ENCODE measurements at places on chromosomes 11 and 22.

- no peak for DNase-seq
These were observed 70.3 kb upstream of the GRK2 start for GRCh38 chr11:67195971-67196456.

DNA sequence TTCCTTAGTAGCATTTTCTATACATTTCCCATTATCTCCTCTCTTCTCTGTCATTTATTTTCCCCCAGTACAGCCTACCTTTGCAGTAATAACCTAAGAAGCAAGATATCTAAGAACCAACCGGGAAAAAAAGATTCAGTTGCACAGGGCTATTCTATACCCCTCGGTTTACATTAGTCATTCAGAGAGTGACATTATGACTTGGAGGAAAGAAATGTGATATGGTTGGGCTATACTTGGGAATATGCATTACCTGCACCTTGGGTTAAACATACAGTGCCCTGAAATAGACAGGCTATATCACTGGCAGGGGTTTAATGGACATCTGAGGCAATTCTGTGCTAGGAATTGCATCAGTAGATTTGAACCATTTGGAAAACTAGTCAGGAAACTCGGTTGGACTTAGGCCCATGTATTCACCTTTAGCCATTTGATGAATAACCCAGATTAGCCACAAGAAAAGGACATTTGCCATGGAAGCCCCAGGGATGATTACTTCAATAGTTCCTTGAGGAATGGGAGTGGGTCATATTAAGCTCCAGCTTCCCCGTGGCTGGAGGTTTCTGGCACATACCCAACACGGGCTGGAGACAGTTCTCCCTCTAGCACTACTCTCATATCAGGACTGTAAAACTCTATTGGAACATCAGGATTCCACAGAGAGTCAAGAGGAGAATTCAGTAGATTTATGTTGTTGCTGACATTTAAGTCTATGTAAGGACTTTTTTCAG lies 973.2 kb downstream of the NTM start:
- no peak for DNase-seq

DNA sequence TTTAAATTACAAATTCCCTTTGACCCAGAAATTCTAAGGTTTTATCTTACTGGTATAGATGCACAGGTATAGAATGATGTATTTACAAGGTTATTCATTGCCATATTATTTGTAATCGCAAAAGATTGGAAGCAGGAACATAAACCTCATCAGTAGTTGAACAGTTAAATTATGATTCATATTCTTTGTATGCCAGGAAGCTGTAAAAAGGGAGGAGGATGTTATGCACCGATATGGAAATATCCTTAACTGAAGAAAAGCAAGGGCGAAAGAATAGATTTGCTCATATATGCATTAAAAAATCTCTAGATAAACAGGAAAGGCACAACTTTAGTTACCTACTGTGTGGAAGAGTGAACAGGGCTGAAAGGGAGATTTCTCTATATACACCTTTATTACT lies 36.7 kb downstream of the PPFIA1 start:
- DNase-seq = no peak

- DNase-seq = no peak
These were observed 5.5 kb upstream of the SHISA8 start for GRCh38 chr22:41920271-41920976.

- no peak for DNase-seq
These were observed 20.3 kb upstream of the CABP2 start for GRCh38 chr11:67543585-67543984.

DNA sequence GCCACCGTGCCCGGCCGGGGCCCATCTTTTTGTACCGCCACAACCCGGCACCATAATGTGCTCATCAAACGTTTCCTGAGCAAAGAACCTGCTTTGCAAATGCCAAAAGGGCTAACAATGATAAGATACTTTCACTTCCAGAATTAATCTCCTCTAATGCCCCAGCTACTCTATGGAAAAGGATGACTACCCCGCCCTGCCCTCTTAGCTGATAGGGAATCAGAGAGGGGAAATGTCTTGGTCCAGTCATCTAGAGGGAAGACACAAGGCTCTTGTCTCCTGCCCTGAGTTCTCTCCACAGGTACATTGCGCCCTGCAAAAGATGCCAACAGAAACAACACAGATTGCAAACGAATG lies 586 bp downstream of the TTLL1 start:
- DNase-seq = no peak

GRCh38 chr11:131288521-131289091 lies 81.8 kb upstream of the NTM start:
- no peak for DNase-seq

DNA sequence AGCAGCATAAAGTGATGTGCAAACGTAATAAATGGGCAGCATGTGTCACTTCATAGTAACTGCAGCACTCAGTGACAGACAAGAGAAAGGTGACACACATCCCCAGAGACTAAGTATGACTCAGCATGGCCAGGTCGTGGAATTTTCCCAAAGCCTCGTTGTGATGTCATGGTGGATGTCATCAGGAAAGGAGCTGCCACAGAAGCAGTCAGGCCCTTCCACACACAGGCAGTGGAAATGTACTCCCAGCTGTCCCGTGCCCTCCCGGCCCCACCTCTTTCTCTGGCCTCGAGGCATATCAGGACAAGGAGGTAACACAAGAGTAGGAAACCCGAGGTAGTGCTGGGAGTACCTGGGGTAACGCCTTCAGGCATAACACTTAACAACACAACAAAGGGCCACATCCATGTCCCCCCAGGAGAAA lies 8.1 kb downstream of the PC start:
- peak; percentile 98 for DNase-seq

All from SHP77 (cell line).